ENCODE measurements at places on chromosomes 4 and X. TPM values are rescaled to one million over a fixed set of nuclear protein-coding genes. Genes with fewer than 3 reads are reported as not detected.

DNA sequence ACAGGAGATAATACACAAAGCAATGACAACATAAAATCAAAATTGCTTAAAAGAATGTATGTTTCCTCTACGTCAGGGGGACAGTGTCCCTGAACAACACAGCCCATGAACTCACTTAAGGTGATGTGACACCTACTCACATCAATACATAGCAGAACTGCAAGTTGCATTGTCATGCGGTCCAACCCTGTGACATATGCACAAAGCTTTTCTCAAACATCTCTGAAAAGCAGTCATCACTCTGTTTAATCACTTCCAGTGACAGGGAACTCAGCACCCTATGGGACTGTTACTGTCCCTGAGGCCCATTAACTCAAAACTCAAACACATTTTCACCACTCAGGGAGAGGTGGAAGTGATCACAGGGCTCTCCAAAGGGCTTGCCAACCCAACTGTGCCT lies 2.4 kb downstream of the STX18 start:
- no peak overlapping the region for H3K27ac ChIP-seq
- no peak for DNase-seq
- H3K4me3 ChIP-seq, result no peak overlapping the region
- no peaks in the 10 kb centered on the region for H3K27me3 ChIP-seq
- peaks cover 37% of the 10 kb centered on the region for H3K4me1 ChIP-seq
- H3K36me3 ChIP-seq, result no peaks in the 10 kb centered on the region

GRCh38 chr4:24778464-24779225 lies 16.7 kb upstream of the SOD3 start:
- H3K4me1 ChIP-seq, result peaks cover 39% of the 10 kb centered on the region
- H3K27me3 ChIP-seq, result no peaks in the 10 kb centered on the region
- no peak for DNase-seq
- H3K36me3 ChIP-seq, result no peaks in the 10 kb centered on the region
- H3K4me3 ChIP-seq, result no peak overlapping the region

DNA sequence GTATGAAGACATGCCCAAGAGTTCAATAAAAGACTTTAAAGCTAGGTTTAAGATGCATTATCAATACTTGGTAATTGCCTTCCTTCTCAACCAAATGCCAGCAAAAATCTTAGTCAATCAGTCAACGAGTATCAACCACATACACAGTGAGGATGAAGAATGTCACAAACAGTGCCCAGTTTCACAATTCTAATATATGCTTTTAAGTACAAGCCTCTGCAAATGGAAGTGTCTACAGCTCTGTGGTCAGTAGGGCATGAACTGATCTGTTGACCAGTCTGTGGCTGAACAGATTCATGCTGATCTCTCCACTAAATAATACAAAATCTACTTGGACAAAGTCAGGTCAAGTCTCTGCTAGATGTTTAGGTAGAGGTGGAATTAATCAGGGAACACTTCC lies 27.9 kb downstream of the PPARGC1A start:
- H3K4me3 ChIP-seq, result no peak overlapping the region
- no peak overlapping the region for H3K27ac ChIP-seq
- H3K27me3 ChIP-seq, result no peaks in the 10 kb centered on the region
- DNase-seq, result no peak
- H3K36me3 ChIP-seq, result no peaks in the 10 kb centered on the region
- H3K4me1 ChIP-seq, result peaks cover 5% of the 10 kb centered on the region

DNA sequence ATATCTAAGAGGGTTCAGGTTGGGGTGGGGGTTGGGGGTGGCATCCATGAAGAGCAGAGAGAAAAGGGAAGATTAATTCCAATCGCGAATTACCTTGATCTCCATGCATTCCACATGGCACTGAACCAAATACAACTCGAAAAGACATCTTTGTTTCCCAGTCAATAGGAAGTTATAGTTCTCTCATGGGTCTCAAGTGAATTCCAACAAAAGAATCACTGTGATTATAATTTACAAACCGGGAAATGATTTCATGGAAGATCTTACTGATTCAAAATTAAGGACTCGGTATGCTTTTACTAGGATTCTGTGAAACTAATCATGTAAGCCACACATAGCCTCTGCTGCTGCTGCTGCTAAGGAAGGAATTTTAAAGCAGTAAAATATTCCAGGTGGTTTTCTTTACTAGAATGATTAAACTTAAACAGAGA lies 26.6 kb upstream of the AMELX start:
- peaks cover 13% of the 10 kb centered on the region for H3K4me1 ChIP-seq
- no peaks in the 10 kb centered on the region for H3K36me3 ChIP-seq
- no peak overlapping the region for H3K27ac ChIP-seq
- no peak for DNase-seq

DNA sequence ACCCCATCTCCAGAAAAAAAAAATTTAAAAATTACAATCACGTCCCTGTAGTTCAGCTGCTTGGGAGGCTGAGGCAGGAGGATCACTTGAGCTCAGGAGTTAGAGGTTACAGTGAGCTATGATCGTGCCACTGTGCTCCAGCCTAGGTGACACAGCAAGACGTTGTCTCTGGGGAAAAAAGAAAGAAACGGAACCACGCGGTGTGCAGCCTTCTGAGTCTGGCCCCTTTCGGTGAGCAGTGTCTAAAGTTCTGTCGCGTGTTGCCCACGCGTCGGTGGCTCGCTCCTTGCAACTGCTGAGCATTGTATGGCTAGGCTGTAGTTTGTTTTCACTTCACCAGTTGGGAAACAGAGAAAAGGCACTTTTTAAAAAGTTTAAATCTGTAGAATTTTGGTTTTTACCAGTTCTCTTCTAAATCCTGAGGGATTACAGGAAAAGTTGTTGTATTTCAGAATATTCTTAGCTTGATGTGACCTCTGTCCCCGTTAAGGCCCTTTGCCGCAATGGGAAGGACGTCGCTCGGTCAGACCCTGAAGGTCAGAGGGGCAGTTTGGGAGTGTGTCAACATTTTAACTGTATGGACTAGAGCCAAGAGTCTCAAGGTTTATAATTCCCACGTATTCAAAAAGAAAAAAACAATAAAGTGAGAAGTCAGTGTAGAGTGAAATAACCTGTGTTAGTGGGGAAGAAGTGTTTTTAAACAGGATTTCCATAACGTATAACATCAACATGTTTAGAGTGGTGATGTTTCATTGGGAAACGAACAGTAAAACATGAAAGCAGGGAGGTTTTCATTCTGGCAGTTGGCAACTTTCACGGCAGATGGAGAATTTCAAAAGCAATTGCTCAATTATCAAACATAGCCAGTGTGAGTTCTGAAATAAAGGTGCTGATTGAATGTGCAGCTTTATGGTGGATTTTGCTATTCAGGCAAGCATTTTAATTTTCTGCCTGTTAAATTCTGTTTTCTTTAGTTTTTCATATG lies 45.8 kb upstream of the MSANTD1 start:
- no peaks in the 10 kb centered on the region for H3K27me3 ChIP-seq
- H3K36me3 ChIP-seq, result peaks cover 15% of the 10 kb centered on the region
- DNase-seq, result no peak
- peaks cover 9% of the 10 kb centered on the region for H3K4me1 ChIP-seq
- no peak overlapping the region for H3K4me3 ChIP-seq

DNA sequence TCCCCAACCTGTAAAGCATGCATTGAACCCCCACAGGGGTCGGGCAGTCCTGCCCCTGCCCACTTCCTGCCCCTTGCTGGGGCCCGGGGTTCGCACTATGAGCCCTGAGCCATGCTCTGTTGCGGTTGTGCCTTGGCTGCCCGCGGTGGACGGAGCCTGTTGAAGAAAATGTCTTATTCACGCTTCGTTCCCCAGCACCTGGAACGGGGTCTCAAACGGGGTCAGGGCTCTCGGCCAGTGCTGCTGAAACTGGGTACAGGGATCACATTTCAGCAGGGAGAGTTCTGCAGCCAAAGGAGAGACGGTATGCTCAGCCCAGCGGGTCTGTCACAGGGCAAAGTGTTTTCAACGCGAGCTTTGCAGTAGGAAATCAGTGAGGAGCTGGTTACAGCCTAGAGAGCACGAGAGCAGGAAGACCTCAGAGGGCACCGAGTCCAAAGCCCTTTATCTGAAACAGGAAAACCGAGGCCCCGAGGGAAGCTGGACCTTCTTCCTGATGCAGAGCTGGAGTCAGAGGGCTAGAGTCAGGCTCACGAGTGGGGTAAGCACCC lies 46.3 kb upstream of the AFAP1 start:
- DNase-seq, result no peak
- peak overlapping the region; percentile 51 for H3K4me3 ChIP-seq
- H3K27me3 ChIP-seq, result no peaks in the 10 kb centered on the region
- peaks cover 2% of the 10 kb centered on the region for H3K36me3 ChIP-seq

GRCh38 chr4:24917076-24917856 lies 4.4 kb upstream of the CCDC149 start:
- H3K4me1 ChIP-seq, result peaks cover 7% of the 10 kb centered on the region
- H3K36me3 ChIP-seq, result peaks cover 3% of the 10 kb centered on the region
- no peak overlapping the region for H3K4me3 ChIP-seq

- H3K27ac ChIP-seq, result no peak overlapping the region
- H3K4me3 ChIP-seq, result no peak overlapping the region
- H3K27me3 ChIP-seq, result no peaks in the 10 kb centered on the region
- H3K36me3 ChIP-seq, result peaks cover 1% of the 10 kb centered on the region
Observed at GRCh38 chr4:101989551-101989950, 199.0 kb downstream of the BANK1 start.

DNA sequence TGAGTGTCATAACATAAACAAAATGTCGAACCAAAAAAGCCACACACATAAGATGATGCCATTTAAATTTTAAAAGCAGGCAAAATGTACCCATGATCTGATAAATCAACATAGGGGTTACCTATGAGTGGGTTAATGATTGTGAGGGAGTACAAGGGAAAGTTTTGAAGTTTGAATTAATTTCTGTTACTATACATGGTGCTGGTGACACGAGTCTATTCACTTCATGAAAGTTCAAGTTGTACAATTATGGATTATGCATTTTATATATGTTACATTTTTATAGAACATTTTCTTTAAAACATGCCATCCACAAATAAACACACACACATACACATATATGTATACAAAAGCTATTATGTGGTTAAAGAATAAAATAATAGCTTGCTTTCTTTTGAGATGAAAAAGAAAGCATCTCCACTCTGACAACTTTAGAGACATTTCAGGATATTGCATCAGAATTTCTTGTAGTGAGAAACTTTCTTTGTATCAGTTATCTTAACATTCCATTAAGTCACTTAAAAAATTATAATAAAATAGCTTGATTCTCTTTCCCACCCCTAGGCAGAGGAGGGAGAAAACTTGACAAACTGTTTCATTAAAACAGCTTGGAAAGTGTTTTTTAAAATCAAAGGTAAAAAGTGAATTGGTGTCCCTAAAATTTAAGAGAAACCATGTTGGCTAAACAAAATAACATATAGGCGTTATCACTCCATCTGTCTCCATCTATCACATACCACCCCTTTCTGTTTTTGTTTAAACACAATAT lies 891.8 kb upstream of the NDST4 start:
- peak overlapping the region; percentile 87 for H3K27ac ChIP-seq
- DNase-seq, result no peak
- peaks cover 7% of the 10 kb centered on the region for H3K4me1 ChIP-seq
- peaks cover 1% of the 10 kb centered on the region for H3K36me3 ChIP-seq
- no peaks in the 10 kb centered on the region for H3K27me3 ChIP-seq
- H3K4me3 ChIP-seq, result no peak overlapping the region

DNA sequence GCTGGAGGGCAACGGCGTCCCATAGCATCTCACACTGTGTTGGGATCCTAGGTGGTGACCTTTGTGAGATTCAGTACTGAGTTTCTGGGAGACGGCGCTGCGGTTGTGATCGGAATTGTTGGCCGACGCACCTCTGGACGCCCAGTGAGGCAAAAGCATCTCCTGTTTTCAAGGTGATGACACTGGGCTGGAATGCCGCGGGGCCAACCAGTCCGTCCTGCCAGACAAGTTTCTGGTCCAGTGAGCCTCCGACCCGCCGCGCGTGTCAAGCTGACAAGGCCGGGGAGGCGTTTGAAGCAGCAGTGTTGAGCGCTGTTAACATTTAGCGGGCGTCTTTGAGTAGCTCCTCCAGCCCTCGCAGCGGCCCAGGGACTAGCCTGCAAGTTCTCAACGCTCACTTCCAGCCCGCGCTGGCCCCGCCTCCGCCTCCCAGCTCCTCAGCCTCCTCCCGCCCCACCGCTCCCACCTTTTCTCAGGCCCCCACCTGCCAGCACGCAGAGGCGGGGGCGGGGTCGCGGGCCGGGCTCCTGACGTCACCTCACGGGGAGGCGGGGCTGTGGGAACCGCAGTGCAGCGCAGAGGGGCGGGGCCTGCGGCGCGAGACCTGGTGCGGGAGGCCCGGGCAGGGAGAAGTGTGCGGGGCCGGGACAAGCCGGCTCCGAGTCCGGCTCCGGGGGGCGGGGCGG lies 482 bp upstream of the CDS1 start:
- peaks cover 7% of the 10 kb centered on the region for H3K36me3 ChIP-seq
- no peak overlapping the region for H3K27ac ChIP-seq
- peaks cover 11% of the 10 kb centered on the region for H3K4me1 ChIP-seq

GRCh38 chr4:105296672-105297071 lies 150.0 kb downstream of the TET2 start:
- DNase-seq, result no peak
- H3K27ac ChIP-seq, result no peak overlapping the region
- H3K27me3 ChIP-seq, result peaks cover 2% of the 10 kb centered on the region
- H3K4me1 ChIP-seq, result no peaks in the 10 kb centered on the region
- H3K4me3 ChIP-seq, result no peak overlapping the region

DNA sequence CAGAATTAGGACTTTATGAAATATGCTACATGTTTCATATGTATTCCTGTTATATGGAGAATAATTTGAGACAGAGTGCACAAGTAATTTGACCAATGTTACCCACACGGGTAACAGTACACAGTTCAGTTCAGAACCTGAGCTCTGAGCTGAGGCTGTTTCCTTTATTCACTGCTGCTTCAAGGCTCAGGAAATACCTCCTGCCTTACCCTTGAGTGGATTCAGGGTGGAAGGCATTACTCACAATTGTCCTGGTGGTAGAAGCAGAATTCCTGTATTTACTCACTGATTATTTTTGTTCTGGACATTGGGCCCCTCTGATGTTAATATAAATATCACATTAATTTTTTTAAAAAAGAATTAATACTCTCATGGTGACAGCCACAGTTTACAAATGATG lies 73.5 kb upstream of the CAMK2D start:
- no peak overlapping the region for H3K4me3 ChIP-seq
- H3K27ac ChIP-seq, result peak overlapping the region; percentile 12
- H3K27me3 ChIP-seq, result no peaks in the 10 kb centered on the region

- no peaks in the 10 kb centered on the region for H3K27me3 ChIP-seq
- H3K36me3 ChIP-seq, result no peaks in the 10 kb centered on the region
- peaks cover 64% of the 10 kb centered on the region for H3K4me1 ChIP-seq
Observed at GRCh38 chr4:123786920-123787319, 390.3 kb downstream of the SPRY1 start.

- peaks cover 12% of the 10 kb centered on the region for H3K4me1 ChIP-seq
- no peaks in the 10 kb centered on the region for H3K36me3 ChIP-seq
- peaks cover 4% of the 10 kb centered on the region for H3K27me3 ChIP-seq
- no peak overlapping the region for H3K27ac ChIP-seq
Observed at GRCh38 chr4:151627491-151627890, 133.3 kb downstream of the GATB start.

GRCh38 chrX:23884427-23885024 lies 23.2 kb downstream of the APOO start:
- no peak overlapping the region for H3K4me3 ChIP-seq
- peaks cover 58% of the 10 kb centered on the region for H3K4me1 ChIP-seq

The IQCM gene
- total RNA-seq, result not detected

The ZXDA gene
- not detected for total RNA-seq

The SULT1B1 gene
- total RNA-seq, result 0.15 TPM

The PDZD4 gene
- 27.2 TPM for total RNA-seq

All from chondrocyte (in vitro differentiated cells).